ENCODE measurements at places on chromosomes 6 and 20. TPM values are rescaled to one million over a fixed set of nuclear protein-coding genes. Genes with fewer than 3 reads are reported as not detected.
A peak's percentile ranks its signal among the peaks of the same experiment; 100 is the strongest.

DNA sequence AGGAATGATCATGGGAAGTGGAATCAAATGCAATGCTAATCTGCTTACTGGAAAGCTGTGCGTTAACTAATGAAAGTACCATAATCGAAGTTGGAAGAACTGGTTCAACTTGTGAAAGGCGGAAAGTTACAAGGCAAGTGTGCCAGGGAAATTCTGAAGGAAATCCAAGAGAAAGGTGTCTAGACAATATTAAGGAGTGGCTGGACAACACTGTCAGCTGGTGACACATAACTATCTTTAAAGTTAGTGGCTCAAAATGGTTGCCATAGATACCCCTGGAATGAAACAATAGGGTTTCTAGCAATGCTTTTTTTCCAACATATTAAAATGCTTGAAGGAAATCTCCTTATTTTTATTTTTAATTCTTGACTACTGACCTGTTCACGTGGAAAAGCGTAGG lies 90.4 kb downstream of the BMP2 start:
- DNase-seq = no peak

DNA sequence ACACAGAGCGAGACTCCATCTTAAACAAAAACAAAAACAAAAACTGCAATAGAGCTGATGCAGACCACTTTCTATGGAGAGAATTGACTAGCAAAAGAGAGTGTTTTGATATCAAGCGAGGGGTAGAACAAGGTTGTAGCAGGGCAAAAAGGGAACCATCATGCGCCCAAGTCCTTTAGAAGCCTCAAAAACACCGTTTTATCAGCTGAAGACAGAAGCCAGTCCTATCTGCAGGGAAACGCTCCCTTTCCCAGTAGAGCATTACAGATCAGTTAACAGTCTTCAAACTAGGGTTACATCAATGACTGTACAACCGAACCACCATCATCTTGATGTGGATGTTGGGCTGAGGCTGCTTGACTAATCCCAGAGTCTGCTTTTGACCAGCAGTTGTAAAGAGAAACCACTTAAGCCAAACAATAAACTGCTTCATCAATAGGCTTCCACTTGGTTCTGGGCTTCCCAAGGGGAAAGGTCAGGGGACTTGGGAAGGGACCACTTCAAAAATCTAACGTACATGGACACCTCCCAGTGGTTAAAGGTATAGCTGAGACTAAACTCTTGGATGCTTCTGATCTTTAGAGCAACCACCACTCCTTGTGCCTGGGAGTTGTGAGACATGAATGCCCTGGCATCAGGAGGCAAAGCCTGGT lies 59.6 kb upstream of the SPDEF start:
- no peak for DNase-seq

DNA sequence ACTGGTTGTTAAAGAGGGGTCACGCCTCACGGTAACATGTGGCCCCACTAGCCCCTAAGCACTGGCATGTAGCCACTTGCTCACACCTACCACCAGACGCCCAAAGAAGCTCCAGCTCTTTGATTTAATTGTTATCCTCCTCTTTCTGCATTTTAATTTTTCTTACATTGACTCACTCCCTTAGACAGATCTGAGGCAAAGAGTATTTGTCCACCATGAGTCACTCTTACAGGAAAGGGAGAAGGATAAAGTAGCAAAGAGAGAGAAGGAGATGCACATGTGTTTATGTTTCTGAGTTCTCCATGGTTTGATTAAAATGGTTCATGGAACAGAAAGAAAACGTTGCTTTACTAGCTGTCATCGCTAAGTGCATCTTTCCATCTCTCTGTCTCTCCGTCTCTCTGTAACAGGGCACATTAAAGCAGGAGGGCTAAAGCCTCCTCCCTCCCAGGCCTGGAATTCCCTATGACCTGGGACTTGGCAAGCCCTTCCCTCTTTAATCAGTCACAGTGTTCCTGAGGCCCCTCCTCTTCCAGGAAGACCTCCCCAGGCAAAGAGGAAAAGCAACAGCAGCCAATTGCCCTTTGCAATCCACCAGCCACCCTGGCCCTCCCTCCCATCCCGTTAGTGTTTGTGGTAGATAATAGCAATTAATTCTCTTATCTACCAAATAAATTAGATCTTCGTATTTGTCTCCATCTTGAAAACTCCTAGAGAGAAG lies 112.8 kb upstream of the TSHZ2 start:
- no peak for DNase-seq

GRCh38 chr20:10368702-10369041 lies 65.3 kb downstream of the MKKS start:
- no peak for DNase-seq

Gene CTNNBL1
- polyA plus RNA-seq = 38.4 TPM

DNA sequence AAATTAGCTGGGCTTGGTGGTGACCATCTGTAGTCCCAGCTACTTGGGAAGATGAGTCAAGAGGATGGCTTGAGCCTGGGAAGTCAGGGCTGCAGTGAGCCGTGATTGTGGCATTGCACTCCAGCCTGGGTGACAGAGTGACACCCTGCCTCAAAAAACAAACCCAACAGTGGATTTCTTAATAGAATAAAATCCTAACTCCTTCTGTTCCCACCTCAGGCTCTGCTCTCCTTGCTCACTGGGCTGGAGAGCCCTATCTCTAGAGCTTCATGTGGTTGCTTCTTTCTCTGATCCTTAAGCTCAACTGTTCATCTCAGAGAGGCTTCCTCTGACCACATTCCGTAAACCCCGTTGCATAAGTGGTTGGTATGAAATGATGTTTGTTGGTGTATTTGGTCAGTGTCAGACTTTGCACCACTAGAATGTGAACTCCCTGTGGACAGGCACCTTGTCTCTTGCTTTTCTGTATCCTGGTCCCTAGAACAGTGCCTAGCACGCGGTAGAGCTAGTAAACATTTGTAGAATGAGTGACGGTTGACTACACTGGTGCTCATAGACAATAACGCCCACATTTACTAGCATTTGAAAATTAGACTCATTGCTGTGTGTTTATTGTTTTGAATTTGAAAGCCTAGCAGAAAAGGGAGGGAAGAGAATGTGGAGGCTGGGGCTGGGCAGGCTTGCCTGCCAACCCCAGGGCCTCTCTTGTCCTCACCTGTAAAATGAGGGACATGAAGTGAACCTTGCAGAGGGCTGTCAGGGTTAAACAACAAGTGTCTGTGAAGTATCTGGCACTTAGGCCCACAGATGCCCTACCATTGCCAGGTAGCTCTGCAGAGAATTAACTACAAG lies 4.2 kb downstream of the MAPRE1 start:
- DNase-seq = no peak

DNA sequence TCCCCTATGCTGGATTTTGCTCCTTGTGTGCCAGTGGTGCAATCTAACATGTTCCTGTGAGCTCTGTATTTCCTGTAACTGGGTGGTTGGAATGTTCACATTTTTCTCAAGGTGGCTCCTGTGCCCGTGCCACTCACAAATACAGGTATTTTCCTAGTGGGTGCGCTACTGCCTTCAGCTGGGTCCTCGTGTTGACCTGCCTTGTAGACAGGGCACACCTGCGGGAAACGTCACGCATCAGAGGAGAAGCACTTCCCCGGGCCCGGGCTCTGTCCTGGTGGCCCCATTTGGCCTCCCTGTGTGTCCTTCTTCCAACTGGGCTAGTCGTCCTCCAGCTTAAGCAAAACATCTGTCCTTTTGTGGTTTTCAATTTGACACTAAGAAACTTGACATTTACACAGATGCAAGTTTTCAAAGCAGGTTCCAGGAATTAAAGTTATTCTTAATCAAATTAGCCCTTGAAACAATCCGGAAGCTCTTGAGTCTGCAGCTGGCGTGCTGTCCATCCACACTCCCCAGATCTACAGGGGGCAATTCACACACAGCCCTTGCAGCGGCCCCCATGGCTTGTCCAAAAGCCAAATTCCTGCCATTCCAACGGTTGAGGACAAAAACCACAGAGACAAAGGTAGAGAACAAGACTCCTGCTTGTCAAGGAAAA lies 275.1 kb downstream of the CDC5L start:
- no peak for DNase-seq

DNA sequence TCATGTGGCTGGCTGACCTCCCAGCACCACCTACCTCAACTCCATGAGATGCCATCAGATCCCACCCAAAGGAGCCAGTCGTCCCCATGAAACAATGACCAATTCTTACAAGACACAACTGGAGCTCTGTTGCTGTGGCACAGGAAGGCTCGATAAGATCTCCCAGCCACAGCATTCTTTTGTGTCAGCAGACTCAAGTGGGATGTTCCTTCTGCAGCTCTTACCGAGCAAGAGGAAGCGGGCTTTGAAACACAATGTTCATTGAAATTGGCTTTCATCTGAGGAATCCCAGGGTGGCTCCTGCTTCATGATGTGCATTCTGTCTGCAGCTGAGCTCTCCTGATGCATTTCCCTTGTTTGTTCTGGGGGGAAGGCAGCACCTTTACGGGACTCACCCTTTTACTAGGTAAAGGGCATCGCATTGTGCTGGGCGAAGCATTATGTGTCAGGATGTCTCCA lies 222.0 kb upstream of the SGK1 start:
- DNase-seq = no peak

- DNase-seq = no peak
Observed at GRCh38 chr6:151160929-151161757, 78.6 kb upstream of the AKAP12 start.

DNA sequence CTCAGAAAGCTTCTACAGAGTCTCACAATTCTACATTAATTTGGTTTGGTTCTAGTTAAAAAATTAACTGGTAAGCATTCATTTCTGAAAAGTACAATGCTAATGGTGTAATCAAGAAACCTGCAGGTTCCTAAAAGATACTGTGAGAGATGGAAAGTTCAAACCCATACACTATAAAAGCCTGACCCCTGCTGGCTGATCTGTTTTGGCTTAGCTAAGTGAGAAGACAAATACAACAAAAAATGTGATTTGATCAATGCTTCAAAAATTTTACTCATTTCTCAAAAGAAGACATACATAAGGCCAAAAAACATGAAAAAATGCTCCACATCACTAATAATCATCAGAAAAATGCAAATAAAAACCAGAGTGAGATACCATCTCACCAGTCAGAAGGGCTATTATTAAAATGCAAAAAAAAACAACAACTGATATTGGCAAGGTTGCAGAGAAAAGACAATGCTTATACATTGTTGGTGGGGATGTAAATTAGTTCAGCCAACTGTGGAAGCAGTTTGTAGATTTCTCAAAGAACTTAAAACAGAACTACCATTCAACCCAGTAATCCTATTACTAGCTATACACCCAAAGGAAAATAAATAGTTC lies 102.8 kb downstream of the MOXD1 start:
- DNase-seq = no peak

Gene NKAIN2
- not detected for polyA plus RNA-seq

Gene TRIM10
- not detected for polyA plus RNA-seq

- peak; percentile 71 for DNase-seq
Observed at GRCh38 chr6:16318538-16318937, 80.2 kb downstream of the GMPR start.

Gene PI16
- polyA plus RNA-seq = 0.09 TPM

DNA sequence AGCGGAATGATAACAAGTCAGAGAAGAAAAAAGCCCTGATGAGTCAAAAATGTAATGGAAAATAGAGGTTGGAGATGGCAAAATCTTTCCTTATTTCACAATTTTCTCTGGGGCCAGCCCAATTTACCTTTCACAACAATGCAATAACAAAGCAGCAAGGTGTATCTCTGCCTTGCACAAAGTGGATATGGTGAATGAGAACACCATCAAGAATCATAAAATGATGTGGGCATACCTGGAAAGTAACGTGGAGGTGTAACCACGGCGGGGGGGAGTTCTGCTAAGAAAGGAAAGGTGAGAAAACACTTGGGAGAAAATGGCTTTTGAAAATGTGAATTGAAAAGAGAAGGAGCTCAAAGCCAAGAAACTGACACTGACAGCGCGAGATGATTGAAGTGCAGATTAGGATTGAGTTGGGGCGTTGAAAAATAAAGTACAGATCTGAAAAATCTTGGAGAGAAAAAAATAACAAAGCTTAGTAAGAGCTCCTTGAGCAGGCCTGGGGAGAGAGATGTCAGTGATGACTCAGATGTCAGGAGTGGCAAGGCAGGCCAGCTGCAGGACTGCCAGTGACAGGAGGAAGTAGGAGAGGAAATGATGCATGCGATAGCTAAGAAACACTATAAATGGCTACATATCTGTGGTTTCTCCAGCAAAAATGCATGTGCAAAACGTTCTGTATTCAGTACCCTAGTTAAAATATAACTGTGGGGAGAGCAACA lies 26.2 kb downstream of the ARHGAP18 start:
- peak; percentile 96 for DNase-seq

DNA sequence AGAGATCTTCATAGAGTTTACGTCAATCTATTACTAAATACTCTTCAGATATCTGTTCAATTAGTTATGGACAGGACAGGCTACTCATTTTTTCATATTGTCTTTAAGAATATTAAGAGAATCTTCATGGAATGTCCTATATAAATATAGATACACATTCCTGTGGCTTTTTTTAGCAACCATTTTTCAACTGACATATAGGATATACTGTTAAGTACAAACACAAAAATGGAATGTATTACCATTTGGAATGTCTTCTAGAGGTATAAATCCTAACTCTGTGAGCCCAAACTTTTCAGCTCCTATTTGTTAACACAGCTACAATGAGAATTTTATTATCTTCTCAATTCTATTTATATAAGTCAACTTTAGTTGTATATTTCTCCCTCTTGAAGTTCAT lies 239.6 kb upstream of the DEFB112 start:
- no peak for DNase-seq

- DNase-seq = no peak
Observed at GRCh38 chr20:51140671-51141070, 117.8 kb upstream of the KCNG1 start.

DNA sequence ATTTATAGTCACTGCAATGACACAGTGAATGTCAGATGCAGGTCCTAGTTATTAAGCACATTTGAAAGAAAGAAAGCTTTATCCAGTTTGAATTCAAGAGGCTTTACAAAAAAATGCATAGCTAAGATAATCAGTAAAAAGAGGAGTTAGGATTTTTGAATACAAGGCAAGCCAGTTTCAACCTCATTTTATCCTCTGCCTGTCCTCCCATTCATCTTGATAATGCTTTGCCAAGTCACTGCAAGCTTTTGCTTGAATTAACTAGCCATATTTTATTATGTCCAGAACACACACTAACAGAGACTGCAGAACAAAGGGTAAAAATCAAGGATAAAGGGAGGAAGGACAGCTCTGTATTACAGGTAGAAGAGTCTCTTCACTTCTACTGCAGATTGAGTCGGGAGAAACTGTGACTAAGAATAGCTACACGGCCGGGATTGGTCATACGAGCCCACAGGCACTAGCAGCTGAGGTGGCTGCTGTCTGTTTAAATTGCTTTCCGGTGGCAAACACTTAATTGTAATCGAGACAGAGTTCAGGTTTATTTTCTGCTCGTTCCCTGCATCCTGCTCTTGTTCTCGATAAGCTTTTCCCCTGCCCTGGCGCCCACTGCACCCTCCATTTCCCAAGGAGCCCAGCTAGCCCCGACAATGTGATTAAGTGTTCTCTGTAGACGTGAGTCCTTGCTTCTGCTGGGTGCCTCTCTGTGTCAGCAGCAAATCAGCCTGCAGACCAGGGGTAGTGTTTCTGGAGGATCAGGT lies 30.5 kb upstream of the AKAP12 start:
- no peak for DNase-seq
